Adipocyte (in vitro differentiated cells): ENCODE measurements at places on chromosomes 12 and 14.

DNA sequence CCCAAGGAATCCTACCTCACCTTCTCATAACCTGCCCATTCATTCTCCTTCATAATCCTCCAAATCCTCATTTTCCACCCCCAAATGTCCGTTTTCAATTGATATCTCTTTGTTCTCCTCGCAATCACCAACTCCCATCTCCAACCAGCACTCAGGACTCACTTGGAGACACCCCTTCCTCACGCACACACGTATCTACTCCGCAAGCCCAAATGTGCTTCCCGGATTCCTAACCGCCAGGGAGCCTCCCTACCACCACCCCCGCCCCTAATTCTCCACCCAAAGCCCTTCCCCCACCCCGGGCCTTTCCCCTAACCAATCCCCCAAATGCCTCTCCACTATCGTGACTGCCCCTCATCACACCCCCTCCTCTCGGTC lies 304 bp downstream of the KCTD10 start:
- DNase-seq = peak; percentile 46

GRCh38 chr14:91934554-91935285 lies 12.8 kb downstream of the FBLN5 start:
- no peak for DNase-seq

DNA sequence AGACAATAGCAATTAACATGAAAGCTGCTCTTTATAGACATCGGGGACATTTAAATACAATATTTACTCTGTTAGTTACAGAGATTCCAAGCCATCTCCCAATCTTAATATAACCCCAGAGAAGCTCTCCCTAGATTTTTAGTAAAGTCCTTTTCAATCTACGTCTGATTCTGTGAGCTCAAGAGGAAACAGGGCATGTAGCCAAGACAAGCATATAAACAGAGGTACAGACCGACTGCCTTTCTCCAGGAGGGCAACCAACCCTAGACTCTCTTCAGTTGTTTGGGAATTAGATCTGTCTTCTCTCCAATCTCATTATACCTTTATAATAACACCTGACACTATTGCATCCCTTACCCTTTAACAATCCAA lies 57.4 kb downstream of the TMTC1 start:
- peak; percentile 55 for DNase-seq

DNA sequence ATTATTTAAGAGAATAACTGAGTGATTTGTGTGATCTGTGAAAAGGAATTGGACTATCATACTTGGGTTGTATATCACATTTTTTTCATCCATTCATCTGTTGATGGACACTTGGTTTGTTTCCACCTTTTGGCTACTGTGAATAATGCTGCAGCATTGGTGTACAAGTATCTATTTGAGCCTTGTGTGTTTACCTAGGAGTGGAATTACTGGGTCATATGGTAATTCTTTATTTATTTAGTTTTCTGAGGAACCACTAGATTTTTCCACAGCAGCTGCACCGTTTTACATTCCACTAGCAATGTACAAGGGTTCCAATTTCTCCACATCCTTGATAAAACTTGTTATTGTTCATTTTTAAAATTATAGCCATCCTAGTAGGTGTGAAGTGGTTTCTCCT lies 56.1 kb downstream of the APAF1 start:
- DNase-seq = peak; percentile 27

DNA sequence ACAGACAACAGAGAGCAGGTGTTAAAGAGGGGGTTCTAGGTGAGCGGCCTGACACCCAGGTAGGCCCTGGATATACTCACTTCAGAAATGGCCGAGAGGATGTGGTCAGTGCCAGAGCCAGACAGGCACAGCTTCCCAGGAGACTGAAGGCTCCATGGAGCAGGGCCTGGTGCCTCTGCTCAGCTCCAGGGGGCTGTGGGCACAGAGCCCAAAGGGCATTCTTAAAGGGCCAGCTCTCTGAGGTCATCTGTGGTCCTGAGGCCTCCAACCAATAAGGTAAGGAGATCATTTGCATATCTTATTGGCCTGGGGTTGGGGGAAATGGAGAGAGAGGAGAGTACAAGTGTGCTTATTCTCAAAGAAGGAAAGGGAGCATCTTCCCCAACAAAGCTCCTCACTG lies 9.7 kb upstream of the PCK2 start:
- DNase-seq = no peak

DNA sequence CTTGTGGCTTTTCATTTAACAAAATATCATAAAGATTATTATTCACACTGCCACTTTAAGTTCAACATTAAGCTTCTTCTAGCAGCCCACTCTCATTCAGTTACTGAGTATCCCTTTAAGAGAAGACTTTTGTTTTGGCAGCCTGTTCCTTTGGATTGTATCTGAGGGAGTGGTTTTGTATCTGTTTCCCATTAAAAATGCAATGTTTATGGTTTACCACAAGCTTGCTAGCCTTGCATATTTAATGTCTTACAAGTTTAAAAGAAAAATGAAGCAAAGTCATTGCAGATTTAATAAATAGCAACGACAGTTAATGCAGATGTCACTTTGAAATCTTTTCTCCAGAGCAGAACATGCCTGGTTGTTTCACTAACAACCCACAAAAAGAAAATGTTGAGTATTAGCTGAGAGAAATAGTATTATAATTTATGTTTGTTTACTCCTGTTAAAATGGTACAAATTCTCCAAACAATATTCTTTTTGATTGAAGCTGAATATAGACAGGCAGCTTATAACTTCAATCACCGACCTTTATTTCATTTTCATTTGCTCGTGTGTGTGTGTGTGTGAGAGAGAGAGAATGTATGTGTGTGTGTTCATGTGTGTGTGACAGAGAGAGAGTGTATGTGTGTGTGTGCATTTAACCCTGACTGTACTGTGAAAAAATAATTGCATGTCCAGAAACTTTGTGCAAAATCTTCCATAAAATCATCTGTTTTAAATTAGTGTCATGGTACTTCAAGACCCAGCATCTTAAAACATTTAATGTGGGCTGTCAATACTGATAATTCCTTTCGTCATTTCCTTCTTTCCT lies 1.8 kb downstream of the DCN start:
- DNase-seq = peak; percentile 91

GRCh38 chr14:106037380-106037779 lies 511.0 kb downstream of the TMEM121 start:
- DNase-seq = no peak

GRCh38 chr12:26471560-26471959 lies 276.2 kb downstream of the SSPN start:
- DNase-seq = peak; percentile 69

GRCh38 chr14:68978172-68978911 lies 760 bp downstream of the ACTN1 start:
- peak; percentile 88 for DNase-seq

GRCh38 chr12:95790033-95790916 lies at the start of gene NTN4:
Gene NTN4, minus strand, starts transcription at chr12:95790764. Its CDS starts 455 bp downstream, at chr12:95790309.
- peak; percentile 70 for DNase-seq

- peak; percentile 39 for DNase-seq
These were observed 90.8 kb downstream of the LIN7A start for GRCh38 chr12:80846952-80847351.

GRCh38 chr12:104494137-104494792 lies 37.5 kb downstream of the CHST11 start:
- DNase-seq = no peak

- no peak for DNase-seq
These were observed 44.5 kb downstream of the PSMA6 start for GRCh38 chr14:35336494-35337268.

GRCh38 chr14:52888839-52889838 lies 61.7 kb downstream of the FERMT2 start:
- DNase-seq = no peak

GRCh38 chr12:85630851-85631250 lies 205.4 kb downstream of the RASSF9 start:
- DNase-seq = no peak

GRCh38 chr12:10406725-10407124 lies 2.8 kb downstream of the KLRC4 start:
- no peak for DNase-seq

DNA sequence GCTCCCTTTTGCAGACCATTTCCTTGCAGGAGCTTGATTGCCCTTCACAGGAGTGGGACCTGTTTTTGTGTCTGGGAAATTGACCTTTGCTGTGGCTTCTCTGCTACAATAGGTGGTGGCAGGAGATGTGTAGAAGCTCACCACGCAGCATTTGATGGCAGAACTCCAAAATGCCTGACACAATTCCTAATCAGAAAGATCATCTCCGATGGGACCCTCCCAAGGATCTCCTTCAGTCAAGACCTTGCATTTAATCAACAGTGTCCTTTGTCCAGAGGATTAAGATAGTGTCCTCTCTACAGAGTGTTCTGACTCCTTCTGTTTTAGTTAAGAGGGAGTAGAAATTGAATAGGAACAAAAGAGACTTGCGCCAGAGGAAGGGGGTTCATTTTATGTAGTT lies 83.6 kb upstream of the DDHD1 start:
- DNase-seq = no peak

DNA sequence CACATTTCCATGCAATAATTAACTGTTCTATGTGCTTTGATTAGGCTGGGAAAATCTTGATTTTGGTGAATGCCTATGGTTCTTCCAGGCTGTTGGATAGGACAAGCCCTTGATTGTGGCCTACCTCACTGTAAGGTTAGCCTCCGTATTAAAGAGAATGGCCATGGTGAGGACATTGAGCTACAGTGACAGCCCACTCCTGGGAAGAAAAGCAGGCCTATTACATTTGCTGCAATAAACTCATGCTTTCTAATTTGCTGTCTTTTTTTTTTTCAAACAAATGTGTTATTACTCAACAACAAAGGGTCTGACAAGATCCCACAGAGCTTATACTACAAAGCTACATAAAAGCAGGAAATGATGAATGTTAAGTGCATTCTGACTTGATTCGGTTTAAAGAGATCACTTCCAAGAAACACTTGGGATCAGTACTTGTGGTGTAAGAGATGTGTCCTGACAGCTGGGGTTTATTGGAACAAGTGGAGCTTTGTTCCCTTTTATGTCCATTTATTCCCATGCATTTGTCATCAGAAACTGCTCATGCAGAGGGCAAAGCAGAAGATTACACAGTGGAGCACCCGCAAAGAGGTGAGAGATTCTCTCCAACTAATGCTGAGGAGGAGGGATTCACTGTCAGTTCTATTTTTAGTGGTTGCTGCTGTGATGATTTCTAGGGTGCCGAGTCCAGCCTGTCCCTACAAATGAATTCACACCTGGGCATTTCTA lies 29.1 kb upstream of the KCNK10 start:
- no peak for DNase-seq

GRCh38 chr14:64447876-64448670 lies 17.2 kb upstream of the AKAP5 start:
- DNase-seq = peak; percentile 20

- DNase-seq = no peak
These were observed 731.9 kb upstream of the FBXO33 start for GRCh38 chr14:40164083-40164482.
